ENCODE measurements at places on chromosomes 5 and 9. TPM values are rescaled to one million over a fixed set of nuclear protein-coding genes. Genes with fewer than 3 reads are reported as not detected.

GRCh38 chr9:92133949-92134604 lies 18.9 kb upstream of the SPTLC1 start:
- DNase-seq: peak; percentile 81

GRCh38 chr9:96071076-96071814 lies 195.8 kb downstream of the ERCC6L2 start:
- DNase-seq: no peak

DNA sequence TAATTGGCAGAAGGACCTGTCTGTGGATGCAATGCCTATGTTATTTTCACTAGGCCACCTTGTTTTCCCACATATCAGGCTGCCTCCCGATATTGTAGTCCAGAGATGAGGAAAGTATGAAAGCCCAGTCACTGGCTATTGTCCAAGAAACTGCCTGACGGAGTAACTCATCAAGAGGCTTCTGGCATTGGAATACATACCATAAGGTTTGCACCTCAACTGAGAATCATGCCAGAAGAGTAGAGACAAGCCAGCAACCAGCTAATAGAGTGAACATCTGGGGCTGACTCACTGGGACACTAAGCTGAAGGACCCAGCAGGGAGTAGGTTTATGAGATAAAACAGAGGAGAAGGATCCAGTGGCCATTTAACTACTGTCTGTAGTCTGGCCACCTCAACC lies 137.2 kb upstream of the FST start:
- no peak for DNase-seq

- DNase-seq: no peak
These were observed 289.9 kb downstream of the SLIT3 start for GRCh38 chr5:169011009-169011408.

DNA sequence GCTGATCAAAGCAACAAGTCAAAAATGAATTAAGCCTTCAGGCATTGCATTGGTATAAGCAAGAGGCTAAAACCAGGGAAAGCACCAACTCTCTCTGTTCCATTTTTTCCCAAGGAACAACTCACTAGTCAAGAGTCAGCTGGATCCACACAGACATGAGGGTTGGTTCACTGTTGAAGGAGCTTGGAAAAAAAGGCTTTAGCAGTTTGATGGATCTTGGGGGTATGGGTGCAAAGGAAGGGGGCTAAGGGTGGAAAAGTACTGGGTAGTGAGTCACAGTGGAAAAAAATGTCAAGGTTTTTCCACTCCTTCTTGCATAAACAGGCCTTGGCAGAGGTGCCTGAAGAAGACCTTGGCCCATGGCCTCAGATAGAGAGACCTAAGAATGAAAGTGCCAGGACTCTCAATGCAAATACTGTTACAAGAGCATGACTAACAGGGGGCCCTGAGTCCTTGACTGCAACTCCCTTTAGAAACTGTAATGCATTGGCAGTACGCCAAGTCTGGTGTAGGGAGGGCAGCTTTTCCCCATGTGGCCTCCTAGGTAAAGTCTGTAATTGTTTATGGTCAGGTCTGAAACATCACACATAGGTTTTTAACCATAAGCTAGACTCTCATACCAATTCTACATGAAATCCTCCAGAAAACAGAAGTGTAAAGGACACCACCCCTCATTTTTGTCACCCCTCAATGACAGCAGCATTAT lies 23.7 kb downstream of the ACTL7A start:
- no peak for DNase-seq

DNA sequence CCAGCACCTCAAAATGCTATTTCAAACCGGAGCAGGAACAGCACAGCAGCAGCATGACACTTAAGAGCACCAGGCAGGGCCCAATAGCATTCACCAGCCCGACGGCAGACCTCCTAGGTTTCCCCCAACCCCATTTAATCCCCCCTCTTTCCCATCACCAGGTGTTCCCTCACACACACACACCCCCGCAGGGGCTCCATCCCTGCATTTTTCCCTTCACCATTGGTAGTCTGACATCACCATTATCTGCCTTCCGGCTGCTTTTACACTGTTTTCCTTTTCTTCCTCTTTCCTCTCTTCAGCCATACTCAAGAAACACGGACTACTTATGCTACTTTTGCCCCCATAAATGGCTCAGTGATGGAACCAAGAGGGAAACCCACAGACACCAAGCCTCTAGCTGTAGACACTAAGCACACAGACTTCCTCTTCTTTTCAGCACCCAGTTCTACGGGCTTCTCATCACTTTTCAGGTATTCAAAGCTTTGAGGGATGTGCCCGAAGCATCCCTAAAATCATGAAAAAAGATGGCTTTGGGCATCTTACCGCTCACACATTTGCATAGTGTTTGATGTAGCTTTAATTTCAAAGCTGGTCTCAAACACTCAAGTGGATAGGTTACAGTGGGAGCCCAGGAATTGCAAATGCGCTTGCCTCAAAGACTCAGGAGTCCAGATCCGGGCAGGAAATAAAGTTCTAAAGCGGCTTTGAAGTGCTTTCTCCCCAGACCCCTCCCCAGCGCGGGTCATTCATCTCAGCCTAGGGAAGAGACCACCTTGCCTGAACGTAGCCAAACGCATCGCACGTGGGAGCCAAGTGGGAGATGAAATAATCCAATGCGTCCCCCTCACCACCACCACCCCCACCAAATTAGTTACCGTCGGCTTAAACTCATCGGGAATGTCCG lies 141.5 kb downstream of the TSSK1B start:
- no peak for DNase-seq

Gene TOR2A
- 9.9 TPM for total RNA-seq

Gene CLTB
- 66.1 TPM for total RNA-seq

Gene TAF11L10
- total RNA-seq: not detected

Gene COL15A1
- total RNA-seq: 63.2 TPM

Gene HMGCS1
- total RNA-seq: 131 TPM

Gene WHRN
- 11.8 TPM for total RNA-seq
